ENCODE measurements at places on chromosomes 6 and 20. TPM values are rescaled to one million over a fixed set of nuclear protein-coding genes. Genes with fewer than 3 reads are reported as not detected.

- H3K4me3 ChIP-seq, result no peak overlapping the region
- no peaks in the 10 kb centered on the region for H3K36me3 ChIP-seq
- H3K27ac ChIP-seq, result no peak overlapping the region
- no peaks in the 10 kb centered on the region for H3K27me3 ChIP-seq
- H3K4me1 ChIP-seq, result no peaks in the 10 kb centered on the region
Observed at GRCh38 chr6:9594746-9595145, 820.1 kb downstream of the TFAP2A start.

- peaks cover 35% of the 10 kb centered on the region for H3K27me3 ChIP-seq
- H3K36me3 ChIP-seq, result no peaks in the 10 kb centered on the region
- H3K4me1 ChIP-seq, result no peaks in the 10 kb centered on the region
- H3K27ac ChIP-seq, result peak within 1 kb of the TSS; percentile 61
- peak within 1 kb of the TSS; percentile 35 for H3K4me3 ChIP-seq
Observed at GRCh38 chr20:46894579-46894958, at the start of gene EYA2. EYA2 (plus strand) TSS chr20:46894843; CDS start chr20:46990011, 95,168 bp downstream.

GRCh38 chr6:151440930-151441329 is 11.0 kb downstream of the RMND1 start:
- no peaks in the 10 kb centered on the region for H3K4me1 ChIP-seq
- H3K36me3 ChIP-seq, result peaks cover 13% of the 10 kb centered on the region
- no peak overlapping the region for H3K27ac ChIP-seq
- DNase-seq, result no peak

The FBXO5 gene
- polyA plus RNA-seq, result 6.4 TPM

The PCNA gene
- polyA plus RNA-seq, result 75.4 TPM
